ENCODE measurements at places on chromosomes 16 and 17.

- no peak for DNase-seq
These were observed 884 bp upstream of the JPT1 start for GRCh38 chr17:75155191-75155601.

DNA sequence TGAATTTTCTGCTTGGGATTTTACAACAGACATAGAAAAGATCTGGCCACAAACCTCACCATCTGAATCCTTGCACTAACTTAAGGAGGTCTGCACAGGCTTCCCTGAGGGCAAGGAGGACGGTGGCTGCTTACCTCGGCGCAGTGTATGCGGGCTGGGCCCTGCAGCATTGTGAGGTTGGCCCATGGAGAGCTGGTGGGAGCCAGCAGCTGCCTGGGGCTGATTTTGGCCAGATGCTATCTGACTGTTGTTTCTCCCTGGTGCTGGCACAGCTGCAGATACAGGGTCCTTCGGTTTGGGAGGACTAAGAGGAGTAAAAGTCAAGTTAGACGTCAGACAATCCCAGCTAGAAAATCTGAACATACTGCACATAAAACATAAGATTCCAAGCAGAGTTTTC lies 79.8 kb downstream of the ARHGAP17 start:
- DNase-seq = no peak

- peak; percentile 54 for DNase-seq
These were observed 13.9 kb upstream of the KRTAP17-1 start for GRCh38 chr17:41329279-41329948.

DNA sequence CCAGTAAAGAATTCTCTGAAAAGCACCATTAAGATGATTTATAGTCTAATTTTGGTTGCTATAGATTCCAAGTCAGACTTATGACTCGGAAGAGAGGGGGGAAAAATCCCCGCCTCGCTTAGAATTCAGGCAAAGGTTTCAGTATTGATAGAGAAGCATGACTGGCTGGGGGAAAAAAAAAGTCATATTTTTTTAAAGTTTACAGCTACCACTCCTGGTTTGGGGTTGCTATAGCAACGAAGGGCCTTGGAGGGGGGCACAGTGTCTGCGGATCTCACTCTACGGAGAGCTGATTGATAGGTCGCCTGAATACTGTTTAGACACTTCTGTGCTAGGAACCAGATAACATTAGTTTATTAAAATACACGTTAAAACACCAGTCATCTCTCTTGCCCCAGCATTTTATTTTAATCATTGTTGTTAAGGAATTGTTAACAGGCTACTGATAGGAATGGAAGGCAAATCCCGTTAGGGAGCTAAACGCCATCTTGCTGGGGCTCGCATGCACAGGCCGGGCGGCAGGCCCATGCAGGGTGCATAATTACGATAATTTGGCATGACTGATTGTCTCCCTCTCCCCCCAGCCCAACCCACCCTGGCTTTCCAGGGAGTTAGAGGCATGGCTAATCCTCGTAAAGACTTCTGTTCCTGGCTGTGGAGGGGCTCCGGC lies 380.0 kb upstream of the XYLT1 start:
- peak; percentile 26 for DNase-seq

DNA sequence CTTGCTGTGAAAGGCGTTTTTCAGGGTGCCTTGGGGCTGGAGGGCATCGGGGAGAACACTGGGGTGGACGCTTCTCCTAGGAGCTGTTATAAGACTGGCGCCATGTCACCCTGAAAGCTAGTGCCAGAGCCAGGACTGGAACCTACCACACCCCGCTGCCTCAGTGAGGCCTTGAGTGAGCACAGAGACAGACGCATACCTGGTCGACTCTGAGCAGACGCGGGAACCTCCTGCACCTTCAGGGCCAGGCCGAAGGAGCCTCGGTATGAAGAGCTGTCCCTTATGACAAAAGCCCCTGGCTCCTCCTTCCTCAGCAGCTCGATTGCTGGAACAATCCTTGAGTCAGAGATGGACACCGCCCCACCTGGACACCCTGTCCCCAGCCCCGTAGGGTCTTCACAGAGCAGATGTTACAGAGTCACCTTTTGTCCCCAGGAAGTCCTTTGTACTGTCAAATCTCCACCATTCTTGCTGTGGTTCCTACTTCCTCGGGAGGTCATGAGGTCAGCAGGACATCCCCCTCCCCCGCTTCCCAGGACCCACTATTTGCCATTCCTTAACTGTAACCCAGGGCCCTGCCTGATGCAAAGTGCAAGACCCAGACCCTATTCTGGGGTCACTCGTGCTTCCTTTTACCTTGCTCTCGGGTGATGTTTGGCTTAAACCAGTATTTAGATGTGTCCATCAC lies 17.0 kb downstream of the TNS4 start:
- DNase-seq = no peak

All from fibroblast of skin of abdomen (primary cell).